ENCODE measurements at places on chromosomes 7 and 10.

DNA sequence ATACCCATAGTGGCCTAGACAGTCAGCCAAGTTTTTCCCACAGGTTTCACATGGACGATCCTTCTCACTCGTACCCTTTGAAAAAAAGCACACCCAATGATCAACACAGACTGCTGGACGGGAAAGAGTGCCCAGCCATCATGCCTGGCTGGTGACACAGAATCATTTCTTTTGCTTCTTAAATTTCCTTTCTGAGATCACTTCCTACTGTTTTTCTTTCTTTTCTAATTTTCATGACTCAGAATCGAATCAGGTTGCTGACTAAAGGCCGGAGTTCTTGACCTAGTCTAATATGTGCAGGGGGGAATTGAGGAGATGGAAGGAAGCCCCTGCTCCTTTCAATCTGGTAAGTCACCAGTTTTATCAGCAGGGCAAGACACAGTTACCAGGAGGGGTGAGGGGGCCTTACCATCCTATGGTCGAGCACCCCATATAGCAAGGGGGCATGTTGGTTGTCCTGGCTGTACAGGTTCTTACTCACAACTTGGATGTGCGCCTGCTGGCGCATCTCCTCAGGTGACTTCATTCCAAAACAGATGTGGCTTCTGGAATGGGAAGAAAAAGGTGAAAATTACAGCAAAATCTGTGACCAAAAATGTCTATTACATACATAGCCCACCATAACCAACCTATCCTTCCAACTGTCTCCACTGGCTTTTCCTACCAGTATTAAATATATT lies 3.5 kb downstream of the POLR3A start:
- DNase-seq, result no peak

DNA sequence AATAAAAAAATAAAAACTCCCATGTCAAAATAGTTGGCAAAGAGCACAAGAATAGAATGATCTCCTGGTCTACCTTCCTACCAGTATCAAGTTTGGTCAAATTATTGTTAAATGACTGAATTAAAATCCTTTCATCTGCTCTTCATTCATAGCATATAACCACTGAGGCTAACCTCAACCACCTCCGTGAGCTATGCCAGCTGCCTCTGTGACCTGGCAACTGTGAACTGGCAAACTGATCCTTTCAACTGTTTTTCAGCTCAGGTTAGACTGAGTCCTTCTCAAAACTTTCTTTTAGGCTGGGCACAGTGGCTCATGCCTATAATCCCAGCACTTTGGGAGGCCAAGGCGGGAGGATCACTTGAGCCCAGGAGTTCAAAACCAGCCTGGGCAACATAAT lies 36.1 kb downstream of the NUDCD3 start:
- no peak for DNase-seq

- DNase-seq, result no peak
These were observed 19.1 kb downstream of the CEP41 start for GRCh38 chr7:130421684-130422083.

DNA sequence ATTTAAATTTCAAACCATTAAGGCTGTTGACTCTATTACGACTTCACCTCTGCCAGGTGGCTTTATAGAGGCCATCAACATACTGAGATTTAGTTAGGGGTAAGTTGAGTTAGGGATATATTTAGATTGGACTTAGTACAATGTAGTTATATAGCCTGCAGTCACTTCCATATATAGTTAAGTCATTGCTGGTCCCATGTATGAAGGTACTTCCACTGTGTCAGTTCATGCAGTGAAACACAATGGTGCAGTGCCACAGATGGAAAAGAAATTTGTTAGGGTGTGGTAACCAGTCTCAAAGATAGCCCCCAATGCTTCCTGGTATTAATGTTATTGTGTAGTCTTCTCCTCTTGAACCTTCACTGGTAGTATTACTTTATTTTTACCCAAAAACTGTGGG lies 12.6 kb upstream of the TSPAN13 start:
- no peak for DNase-seq

GRCh38 chr10:115092555-115093285 lies 445 bp upstream of the ATRNL1 start:
- DNase-seq, result peak; percentile 69

DNA sequence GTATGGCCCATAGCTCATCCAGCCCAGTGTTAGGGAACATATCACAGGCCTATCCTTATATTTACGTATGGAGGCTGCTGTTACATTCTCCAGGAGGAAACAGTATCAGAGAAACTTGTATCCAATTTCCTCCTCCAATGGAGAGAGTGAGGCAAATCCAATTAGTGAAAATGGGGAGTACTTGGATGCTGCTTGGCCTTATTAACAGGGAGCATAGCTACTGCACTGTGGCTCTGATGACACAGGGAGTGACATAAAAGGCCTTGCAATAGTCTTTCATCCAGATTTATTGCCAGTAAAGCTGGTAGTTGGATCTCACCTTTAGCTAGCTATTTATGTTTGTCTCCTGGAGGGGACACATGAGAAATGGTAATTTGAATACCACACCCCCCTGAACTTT lies 313.2 kb upstream of the MTPN start:
- no peak for DNase-seq

GRCh38 chr10:119025336-119025735 lies 4.2 kb upstream of the NANOS1 start:
- no peak for DNase-seq

- DNase-seq, result no peak
These were observed 5.3 kb upstream of the LRRC61 start for GRCh38 chr7:150317748-150318444.

GRCh38 chr7:26428571-26428970 lies 136.9 kb downstream of the SNX10 start:
- no peak for DNase-seq

- DNase-seq, result no peak
These were observed 383.8 kb upstream of the SORCS1 start for GRCh38 chr10:107548301-107548700.

DNA sequence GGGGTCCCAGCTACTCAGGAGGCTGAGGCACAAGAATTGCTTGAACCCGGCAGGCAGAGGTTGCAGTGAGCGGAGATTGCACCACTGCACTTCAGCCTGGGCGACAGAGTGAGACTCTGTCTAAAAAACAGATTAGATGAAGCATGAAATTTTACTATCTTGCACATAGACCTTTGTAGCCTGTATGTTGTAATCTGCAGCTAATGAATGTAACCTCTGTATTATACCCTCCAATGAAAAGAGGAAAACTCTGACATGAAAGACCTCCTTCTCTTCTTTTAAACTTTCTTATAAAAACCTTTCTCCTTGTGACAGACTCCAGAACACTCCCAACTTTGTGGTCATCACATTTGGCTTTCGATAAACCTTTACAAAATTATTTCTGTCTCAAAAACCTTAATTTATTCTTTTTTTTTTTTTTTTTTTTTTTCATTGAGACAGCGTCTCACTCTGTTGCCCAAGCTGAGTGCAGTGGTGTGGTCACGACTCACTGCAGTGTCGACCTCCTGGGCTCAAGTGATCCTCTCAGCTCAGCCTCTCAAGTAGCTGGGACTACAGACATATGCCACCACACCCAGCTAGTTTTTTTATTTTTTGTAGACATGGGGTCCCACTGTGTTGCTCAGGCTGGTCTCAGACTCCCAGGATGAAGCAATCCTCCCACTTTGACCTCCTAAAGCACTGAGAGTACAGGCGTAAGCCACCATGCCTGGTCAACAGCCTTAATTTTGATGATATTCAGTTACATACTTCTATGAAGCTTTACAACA lies 97.4 kb downstream of the SVOPL start:
- DNase-seq, result no peak

- DNase-seq, result peak; percentile 41
These were observed 3.0 kb upstream of the FGF8 start for GRCh38 chr10:101778781-101779543.

- no peak for DNase-seq
These were observed 410.0 kb upstream of the MGMT start for GRCh38 chr10:129056734-129057689.

DNA sequence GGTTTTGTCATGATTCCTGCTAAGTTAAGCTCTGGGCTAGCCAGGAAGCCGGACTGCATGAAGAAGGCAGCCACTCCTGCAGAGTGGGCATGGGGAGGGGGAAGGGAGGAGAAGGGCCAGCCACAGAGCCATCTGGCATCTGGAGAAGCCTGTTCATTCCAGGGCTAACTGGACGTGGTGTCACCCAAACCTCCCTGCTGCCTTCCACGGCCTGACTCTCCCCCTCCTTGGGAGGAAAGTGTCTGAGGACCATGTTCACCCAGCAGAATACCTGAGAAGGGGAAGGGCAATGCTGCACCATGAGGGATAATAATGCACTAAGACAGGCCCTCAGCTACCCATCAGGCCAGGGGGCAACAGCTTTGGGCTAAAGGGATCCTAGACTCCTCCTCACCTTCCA lies 15.4 kb downstream of the AQP1 start:
- peak; percentile 5 for DNase-seq

DNA sequence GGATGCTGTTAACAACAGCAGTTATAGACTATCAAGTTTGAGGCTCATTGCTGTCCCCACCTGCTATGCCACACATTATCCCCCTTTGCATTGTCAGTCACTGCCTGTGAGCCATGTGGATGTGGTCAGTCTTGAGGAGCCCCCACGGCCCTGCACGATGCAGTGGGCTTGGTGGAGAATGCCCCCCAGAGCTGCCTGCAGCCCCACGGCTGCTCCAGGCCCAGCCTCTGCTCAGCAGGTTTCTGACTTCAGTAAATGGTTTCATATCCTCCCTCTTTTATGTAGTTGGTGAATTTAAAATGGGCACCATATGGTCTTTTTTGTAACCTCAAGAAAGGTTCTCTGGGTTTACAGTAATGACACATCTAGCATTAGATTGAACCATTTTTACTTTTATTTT lies 164.1 kb downstream of the EBF3 start:
- DNase-seq, result no peak

DNA sequence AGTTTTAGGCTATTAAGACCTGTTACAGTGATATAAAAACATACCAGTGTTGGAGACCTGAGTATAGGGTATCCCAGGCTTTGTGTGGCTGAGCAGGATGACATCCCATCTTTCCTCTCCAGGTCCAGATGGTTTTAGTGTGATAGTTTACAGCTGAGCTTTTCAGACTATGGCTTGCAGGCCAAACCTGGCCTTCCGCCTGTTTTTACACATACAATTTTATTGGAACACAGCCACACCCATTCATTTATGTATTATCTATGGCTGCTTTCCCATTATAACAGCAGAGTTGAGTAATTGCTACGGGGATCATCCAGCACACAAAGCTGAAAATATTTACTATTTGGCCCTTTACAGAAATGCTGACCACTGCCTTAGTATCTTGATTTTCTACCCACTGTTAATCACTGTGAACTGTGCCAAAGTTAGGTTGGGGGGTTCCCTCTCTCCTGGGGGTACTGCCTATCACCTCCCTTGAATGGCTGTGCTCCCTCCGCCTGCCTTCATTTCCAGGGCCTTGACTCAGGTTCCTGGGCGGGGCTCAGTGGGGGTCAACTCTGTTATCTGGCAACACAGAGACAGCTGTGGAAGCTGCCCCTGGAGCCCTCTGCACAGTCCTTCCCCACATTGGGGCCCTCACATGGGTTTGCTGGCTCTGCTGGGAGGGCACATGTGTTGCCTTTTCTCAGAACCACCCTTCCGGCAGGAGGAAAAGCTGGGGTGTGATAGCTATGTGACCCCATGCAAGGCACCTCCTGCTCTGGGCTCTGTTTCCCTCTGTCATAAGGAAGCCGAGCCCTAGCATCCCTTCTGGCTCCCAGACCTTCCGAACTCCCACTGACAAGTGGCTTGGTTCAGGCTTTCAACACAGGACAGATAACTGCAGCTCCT lies 40.3 kb upstream of the SH2D4B start:
- no peak for DNase-seq

- no peak for DNase-seq
These were observed 820 bp upstream of the NRG3 start for GRCh38 chr10:81873932-81874816.

DNA sequence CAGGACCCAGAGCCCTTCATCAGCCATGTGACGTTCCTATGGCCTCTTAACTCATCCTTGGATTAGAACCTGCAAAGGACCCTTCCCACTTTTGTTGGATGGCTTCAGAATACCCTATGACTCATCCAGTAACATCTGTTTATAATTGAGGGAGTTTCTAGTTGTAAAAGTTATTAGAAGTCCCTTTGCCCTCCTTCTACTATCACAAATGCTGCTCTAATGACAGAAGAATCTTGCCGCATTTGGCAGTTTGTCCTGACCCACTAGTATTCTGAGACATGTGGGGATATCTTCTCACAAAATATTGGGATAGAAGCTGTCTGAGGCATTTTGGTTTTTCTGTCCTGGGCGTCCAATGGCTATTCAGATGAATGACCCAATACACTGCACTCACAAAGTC lies 251.8 kb upstream of the TMEM72 start:
- DNase-seq, result no peak

DNA sequence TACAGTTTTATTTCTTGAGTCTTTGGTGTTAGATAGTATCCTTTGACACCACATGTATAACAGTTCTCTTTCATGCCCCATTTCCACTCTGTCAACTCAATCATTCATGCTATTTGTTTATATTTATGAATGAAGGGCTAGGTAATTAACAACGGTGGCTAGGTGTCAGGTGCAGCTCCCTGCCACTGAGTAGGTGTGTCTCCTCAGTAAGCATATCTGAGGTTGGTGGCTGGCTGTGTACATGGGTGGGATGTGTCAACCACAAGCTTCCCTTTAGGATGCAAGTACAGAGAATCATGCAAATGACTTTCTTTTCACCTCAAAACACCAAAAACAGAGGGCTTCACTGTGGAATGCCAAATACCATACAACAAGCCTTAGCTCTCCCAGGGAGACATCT lies 83.4 kb downstream of the ZNF365 start:
- DNase-seq, result no peak

GRCh38 chr10:95097805-95098204 lies 28.5 kb upstream of the CYP2C8 start:
- no peak for DNase-seq

GRCh38 chr10:123599366-123599849 lies 66.7 kb upstream of the GPR26 start:
- no peak for DNase-seq

DNA sequence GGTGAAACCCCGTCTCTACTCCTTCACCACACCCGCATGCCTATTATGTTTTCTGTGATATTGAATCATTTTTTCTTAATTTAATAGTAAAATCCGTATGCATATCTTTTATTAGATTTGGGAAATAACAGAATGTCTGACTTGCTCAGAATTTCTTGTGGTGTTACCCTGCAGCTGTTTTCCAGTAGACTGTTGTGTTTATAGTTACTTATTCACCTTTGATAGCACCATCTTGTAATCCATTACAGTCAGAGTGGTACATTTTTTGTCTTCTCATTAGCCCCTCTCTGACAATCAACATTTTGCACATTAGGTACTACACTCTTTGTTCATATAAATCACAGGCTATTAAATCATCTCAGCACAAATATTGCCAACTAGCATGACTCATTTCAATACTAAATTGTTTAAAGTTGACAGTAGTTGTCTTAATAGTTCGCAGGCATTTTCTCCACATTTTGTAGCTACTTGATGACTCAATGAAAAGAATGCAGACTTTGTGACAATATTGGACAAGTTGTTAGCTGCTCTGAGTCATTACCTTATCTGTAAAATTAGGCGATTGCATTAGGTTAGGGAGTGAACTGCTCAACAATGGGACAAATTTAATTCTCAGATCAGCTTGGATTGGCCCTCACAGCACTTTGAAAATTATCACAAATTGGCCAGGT lies 17.8 kb upstream of the SLC16A12 start:
- no peak for DNase-seq
